ENCODE measurements at places on chromosomes 1 and 21. TPM values are rescaled to one million over a fixed set of nuclear protein-coding genes. Genes with fewer than 3 reads are reported as not detected.

GRCh38 chr1:8477166-8477982, 159.5 kb downstream of the SLC45A1 start:
- no peak overlapping the region for H3K4me3 ChIP-seq
- peak overlapping the region; percentile 9 for H3K27ac ChIP-seq
- DNase-seq = no peak
- peaks cover 17% of the 10 kb centered on the region for H3K4me1 ChIP-seq
- H3K36me3 ChIP-seq = no peaks in the 10 kb centered on the region

- no peak overlapping the region for H3K27ac ChIP-seq
- no peaks in the 10 kb centered on the region for H3K4me1 ChIP-seq
- H3K4me3 ChIP-seq = no peak overlapping the region
- no peaks in the 10 kb centered on the region for H3K27me3 ChIP-seq
- no peak for DNase-seq
Measured at GRCh38 chr1:90048043-90048442, 53.1 kb downstream of the ZNF326 start.

GRCh38 chr1:16621300-16621658, 7.9 kb upstream of the NBPF1 start:
- H3K4me3 ChIP-seq = no peak overlapping the region
- peaks cover 18% of the 10 kb centered on the region for H3K36me3 ChIP-seq
- no peak overlapping the region for H3K27ac ChIP-seq
- no peaks in the 10 kb centered on the region for H3K4me1 ChIP-seq
- no peaks in the 10 kb centered on the region for H3K27me3 ChIP-seq

GRCh38 chr1:158806916-158807536, 24.1 kb upstream of the MNDA start:
- DNase-seq = no peak
- H3K27me3 ChIP-seq = no peaks in the 10 kb centered on the region
- H3K36me3 ChIP-seq = no peaks in the 10 kb centered on the region
- no peak overlapping the region for H3K4me3 ChIP-seq
- H3K27ac ChIP-seq = no peak overlapping the region
- H3K4me1 ChIP-seq = no peaks in the 10 kb centered on the region

DNA sequence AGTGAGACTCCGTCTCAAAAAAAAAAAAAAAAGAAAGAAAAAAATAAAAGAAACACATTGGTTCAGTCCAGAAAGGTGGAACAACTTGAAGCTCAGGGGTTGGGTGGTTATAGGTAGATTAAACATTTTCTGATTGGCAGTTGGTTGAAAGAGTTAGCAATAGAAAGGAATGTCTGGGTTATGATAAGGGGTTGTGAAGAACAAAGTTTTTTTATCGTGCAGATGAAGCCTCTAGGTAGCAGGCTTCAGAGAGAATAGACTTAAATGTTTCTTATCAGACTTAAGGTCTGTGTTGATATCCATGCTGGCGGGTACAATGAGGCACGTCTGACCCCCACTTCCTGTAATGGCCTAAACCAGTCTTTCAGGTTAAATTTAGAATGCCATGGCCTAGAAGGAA, 45.0 kb upstream of the PDE9A start:
- H3K4me1 ChIP-seq = peaks cover 14% of the 10 kb centered on the region
- no peaks in the 10 kb centered on the region for H3K27me3 ChIP-seq
- DNase-seq = no peak
- no peak overlapping the region for H3K4me3 ChIP-seq

GRCh38 chr1:51859735-51860134, 18.8 kb downstream of the NRDC start:
- no peak overlapping the region for H3K4me3 ChIP-seq
- no peak for DNase-seq
- no peak overlapping the region for H3K27ac ChIP-seq
- H3K4me1 ChIP-seq = no peaks in the 10 kb centered on the region
- no peaks in the 10 kb centered on the region for H3K36me3 ChIP-seq

- no peaks in the 10 kb centered on the region for H3K4me1 ChIP-seq
- H3K4me3 ChIP-seq = no peak overlapping the region
- H3K27ac ChIP-seq = no peak overlapping the region
- no peaks in the 10 kb centered on the region for H3K36me3 ChIP-seq
- DNase-seq = no peak
Measured at GRCh38 chr21:17085707-17086106, 427.1 kb upstream of the CXADR start.

DNA sequence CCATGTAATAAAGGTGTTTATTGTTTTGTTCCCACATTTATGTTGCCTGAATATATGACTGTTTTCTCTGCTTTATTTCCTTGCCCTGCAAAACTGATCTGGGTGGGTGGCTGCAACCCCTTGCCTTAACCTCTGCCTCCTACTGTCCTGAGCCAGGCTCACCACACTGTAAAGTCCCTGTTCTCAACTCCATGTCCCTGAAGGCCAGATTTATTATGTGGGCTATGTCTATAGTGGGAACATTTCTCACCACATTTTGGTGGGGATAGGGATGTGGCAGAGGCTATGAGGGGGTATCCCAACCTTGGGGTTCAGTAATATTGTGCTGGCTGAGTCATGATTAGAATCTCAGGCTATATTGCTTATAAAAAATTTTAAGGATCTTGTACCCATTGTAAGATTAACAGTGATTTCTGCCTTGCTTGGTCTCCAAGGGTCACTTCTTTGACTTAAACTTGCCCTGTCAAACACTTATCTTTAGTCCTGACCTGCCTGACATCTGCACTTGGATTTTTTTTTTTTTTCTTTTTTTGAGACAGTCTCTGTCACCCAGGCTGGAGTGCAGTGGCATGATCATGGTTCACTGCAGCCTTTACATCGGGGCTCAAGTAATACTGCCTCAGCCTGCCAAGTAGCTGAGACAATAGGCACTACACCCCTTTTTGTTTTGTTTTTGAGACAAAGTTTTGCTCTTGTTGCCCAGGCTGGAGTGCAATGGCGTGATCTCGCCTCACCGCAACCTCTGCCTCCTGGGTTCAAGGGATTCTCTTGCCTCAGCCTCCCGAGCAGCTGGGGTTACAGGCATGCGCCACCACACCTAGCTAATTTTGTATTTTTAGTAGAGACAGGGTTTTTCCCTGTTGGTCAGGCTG, 3.6 kb downstream of the RPS8 start:
- DNase-seq = no peak
- peaks cover 6% of the 10 kb centered on the region for H3K4me1 ChIP-seq
- peaks cover 20% of the 10 kb centered on the region for H3K36me3 ChIP-seq
- no peaks in the 10 kb centered on the region for H3K27me3 ChIP-seq

DNA sequence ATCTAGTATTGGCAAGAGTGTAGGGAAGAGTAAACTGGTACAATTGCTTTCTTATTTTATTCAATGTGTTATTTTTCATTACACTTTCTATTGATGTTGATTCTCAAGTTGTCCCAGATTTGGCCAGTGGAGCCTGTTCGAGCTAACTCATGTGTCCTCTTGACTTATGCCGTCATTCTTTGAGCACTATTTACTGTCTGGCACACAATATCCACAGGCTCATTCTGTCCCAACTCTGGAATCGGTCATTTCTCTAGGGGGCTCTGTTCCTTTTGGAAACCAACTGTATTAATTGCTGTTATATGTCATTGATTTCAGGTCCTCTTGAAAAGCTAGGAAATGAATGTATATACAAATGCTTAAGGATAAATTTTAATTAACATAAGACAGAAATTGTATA, 22.4 kb upstream of the SFPQ start:
- no peak overlapping the region for H3K4me3 ChIP-seq
- DNase-seq = no peak
- no peaks in the 10 kb centered on the region for H3K36me3 ChIP-seq
- no peaks in the 10 kb centered on the region for H3K4me1 ChIP-seq

DNA sequence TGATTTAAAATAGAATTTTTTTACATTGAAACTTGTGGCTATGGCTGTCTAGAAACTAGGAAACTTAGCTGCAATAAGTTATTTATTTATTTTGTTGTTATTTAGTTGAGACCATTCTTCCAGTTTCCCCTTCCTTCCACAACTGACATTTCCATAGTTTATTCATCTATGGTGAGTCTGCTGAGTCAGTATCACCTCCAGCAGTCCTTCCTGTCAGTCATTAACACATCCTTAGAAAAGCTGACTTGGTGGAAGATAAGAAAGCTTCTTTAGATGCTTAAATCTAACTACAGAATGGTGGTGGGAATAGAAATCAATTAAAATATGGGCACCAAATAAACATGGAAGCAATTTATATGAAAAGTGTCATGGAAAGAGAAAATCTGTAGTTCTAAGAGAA, 714.0 kb downstream of the RWDD3 start:
- H3K27me3 ChIP-seq = no peaks in the 10 kb centered on the region
- no peak for DNase-seq
- no peak overlapping the region for H3K27ac ChIP-seq

- DNase-seq = no peak
- H3K4me3 ChIP-seq = no peak overlapping the region
- no peaks in the 10 kb centered on the region for H3K36me3 ChIP-seq
- no peak overlapping the region for H3K27ac ChIP-seq
- H3K4me1 ChIP-seq = no peaks in the 10 kb centered on the region
Measured at GRCh38 chr1:52670604-52671003, 27.5 kb downstream of the COA7 start.

DNA sequence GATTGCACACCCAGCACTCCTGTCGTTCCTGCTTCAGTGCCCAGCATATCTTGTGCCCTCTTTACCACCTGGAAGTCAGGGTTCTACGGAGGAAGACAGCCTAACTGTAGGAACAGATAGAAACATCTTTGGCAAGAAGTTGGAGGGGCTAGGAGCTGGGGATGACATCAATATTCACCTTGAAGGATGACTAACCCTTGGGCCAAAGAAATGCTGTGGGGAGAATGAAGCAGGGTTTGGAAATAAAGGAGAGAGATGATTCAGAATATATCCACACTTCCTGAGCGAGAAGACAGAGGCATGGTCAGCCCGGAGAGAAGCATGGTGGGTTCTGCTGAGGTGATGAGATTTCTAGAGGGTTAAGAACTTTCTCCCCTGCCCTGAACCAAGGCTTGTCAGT, 4.6 kb upstream of the NKAIN1 start:
- no peak for DNase-seq
- H3K4me3 ChIP-seq = no peak overlapping the region
- no peaks in the 10 kb centered on the region for H3K4me1 ChIP-seq
- H3K36me3 ChIP-seq = no peaks in the 10 kb centered on the region

DNA sequence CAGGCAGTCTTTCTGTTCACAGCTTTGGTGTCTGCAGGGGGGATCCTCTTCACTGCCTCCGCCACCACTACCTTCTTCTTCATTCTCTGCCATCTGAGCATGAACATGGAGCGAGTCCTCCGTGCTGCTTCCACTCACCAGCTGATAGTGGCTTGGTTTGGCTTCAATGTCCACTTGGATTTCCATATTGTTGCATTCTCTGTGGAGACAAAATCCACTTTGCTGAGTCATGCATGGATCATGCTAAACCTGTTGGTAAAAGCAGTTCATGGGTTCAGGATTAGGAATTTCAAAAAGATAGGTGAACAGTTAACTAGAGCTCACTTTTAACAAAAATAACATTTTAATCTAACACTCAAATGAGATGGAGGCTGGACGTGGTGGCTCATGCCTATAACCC, 27.5 kb downstream of the RNF19B start:
- H3K4me3 ChIP-seq = no peak overlapping the region
- H3K27me3 ChIP-seq = no peaks in the 10 kb centered on the region
- no peak for DNase-seq
- peaks cover 7% of the 10 kb centered on the region for H3K4me1 ChIP-seq
- peaks cover 18% of the 10 kb centered on the region for H3K36me3 ChIP-seq
- no peak overlapping the region for H3K27ac ChIP-seq

- no peaks in the 10 kb centered on the region for H3K36me3 ChIP-seq
- H3K27me3 ChIP-seq = no peaks in the 10 kb centered on the region
- H3K4me3 ChIP-seq = no peak overlapping the region
- H3K4me1 ChIP-seq = no peaks in the 10 kb centered on the region
- no peak for DNase-seq
Measured at GRCh38 chr1:156516821-156517220, 16.2 kb upstream of the MEF2D start.

GRCh38 chr1:203627398-203627797, 766 bp downstream of the ATP2B4 start:
- no peaks in the 10 kb centered on the region for H3K27me3 ChIP-seq
- peak overlapping the region; percentile 60 for H3K27ac ChIP-seq
- H3K36me3 ChIP-seq = no peaks in the 10 kb centered on the region
- H3K4me3 ChIP-seq = peak overlapping the region; percentile 81
- H3K4me1 ChIP-seq = peaks cover 14% of the 10 kb centered on the region

DNA sequence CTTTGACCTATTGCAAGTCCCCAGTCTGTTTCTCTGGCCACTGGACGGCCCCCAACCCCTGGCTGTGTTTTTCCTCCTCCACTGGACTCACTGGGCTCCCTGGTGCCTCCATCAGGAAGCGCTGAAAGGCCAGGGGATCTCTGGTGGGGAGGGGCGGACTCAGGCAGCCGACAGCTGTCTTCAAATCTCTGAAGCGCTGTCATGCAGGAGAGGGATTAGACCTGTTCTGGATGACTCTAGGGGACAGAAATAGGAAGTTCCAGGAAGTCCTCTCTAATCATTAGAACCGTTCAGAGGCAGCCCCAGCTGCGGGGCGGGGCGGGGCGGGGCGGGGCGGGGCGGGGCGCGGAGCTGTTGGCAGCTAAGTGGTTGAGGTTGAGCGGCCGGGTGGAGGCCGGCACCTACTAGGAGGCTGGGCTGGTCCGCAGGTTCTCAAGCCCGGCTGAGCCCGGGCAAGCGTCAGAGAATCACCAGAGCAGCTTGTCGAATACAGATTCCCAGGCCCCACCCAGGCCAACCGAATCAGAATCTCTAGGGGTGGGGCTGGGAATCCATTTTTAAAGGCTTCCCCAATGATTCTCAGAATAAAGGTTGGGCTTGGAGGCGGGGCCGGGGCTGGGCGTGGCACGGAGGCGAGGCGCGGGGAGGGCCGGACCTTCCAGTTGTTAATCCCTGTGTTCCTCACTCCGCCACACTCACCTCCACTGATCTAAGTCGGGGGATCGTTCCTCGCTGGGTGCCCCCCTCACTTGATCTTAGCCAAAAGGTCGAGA, 11.4 kb upstream of the PHLDA3 start:
- H3K4me3 ChIP-seq = no peak overlapping the region
- DNase-seq = peak; percentile 95
- H3K27me3 ChIP-seq = peaks cover 3% of the 10 kb centered on the region
- peak overlapping the region; percentile 51 for H3K27ac ChIP-seq

- H3K4me1 ChIP-seq = peaks cover 4% of the 10 kb centered on the region
- no peaks in the 10 kb centered on the region for H3K27me3 ChIP-seq
- peak overlapping the region; percentile 97 for H3K4me3 ChIP-seq
Measured at GRCh38 chr1:145917595-145917994, 922 bp downstream of the PEX11B start.

GRCh38 chr21:45291613-45292398, 4.1 kb upstream of the POFUT2 start:
- H3K27me3 ChIP-seq = no peaks in the 10 kb centered on the region
- H3K4me3 ChIP-seq = no peak overlapping the region
- no peaks in the 10 kb centered on the region for H3K4me1 ChIP-seq
- H3K36me3 ChIP-seq = no peaks in the 10 kb centered on the region

- no peak overlapping the region for H3K4me3 ChIP-seq
- H3K27me3 ChIP-seq = no peaks in the 10 kb centered on the region
- no peak overlapping the region for H3K27ac ChIP-seq
- no peaks in the 10 kb centered on the region for H3K36me3 ChIP-seq
- DNase-seq = no peak
Measured at GRCh38 chr1:29934255-29934772, 698.0 kb downstream of the PTPRU start.

- no peak for DNase-seq
- no peaks in the 10 kb centered on the region for H3K27me3 ChIP-seq
- no peak overlapping the region for H3K4me3 ChIP-seq
- no peaks in the 10 kb centered on the region for H3K36me3 ChIP-seq
- no peak overlapping the region for H3K27ac ChIP-seq
Measured at GRCh38 chr1:157274698-157275534, 136.7 kb upstream of the ETV3 start.

Gene KCNK2
- 1.4 TPM for total RNA-seq

Gene ISG15
- total RNA-seq = 23.9 TPM

Gene FOXE3
- total RNA-seq = not detected

Gene CGN
- total RNA-seq = 41.6 TPM

Gene TEDDM1
- total RNA-seq = not detected

Gene PHF13
- 11.0 TPM for total RNA-seq

Gene BSND
- 1.4 TPM for total RNA-seq

Gene ADAMTS4
- 14.0 TPM for total RNA-seq

Gene PGLYRP3
- total RNA-seq = not detected

Gene TENT5C
- total RNA-seq = 22.2 TPM
